Inflammatory macrophage (primary cell): ENCODE measurements at places on chromosomes 1 and 21.
A peak's percentile ranks its signal among the peaks of the same experiment; 100 is the strongest.

DNA sequence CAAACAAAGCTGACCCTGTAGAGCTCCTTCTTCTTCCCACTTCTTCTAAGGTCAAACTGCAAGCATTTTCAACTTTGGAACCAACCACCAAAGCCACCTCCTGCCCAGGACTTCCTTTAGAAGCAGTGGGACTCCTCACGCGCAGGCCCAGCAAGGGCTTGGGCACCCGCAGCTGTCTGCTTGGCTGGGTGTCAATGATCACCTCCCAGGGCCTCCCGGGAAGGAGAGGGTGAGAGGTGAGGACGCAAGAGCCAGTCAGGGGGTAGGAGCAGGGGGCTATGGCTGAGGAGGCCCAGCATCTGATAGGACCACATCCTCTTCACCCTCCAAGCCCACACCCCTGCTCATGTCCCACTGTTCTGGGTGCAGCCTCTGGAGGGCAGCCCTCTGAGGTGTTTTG lies 10.2 kb downstream of the KLHL21 start:
- no peak for DNase-seq

- no peak for DNase-seq
Measured at GRCh38 chr1:68010090-68010489, 40.3 kb downstream of the DIRAS3 start.

DNA sequence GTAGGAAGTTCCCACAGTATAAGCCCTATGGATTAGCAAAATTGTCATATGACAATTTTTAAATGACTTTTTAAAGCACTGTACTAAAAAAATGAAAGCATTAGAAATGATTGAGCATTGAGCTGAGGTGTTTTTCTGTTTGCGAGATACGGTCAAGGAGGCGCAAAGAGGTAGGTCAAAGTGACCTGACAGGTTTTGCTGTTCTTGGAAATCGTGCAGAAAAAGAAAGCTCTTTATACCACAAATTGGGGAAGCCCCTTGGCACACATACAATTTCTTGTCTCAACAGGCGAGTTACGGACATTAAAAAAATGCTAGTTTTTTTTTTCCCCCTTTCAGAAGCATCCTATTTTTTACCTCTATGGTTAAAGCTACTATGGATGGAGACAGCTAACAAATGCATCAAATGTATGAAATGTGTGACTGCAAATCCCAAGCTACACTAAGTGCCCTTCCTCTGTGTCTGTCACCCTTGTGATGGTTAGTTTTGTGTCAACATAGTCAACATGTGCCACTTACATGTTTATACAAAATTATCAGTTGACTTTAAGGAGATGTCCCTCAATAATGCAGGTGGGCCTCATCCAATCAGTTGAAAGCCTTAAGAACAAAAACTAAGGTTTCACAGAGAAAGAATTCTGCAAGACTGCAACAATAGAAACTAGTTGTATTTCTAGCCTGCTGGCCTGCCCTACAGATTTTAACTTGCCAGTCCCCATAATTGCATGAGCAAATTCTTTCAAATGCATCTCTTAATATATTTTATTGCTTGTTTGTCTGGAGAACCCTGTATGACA lies 29.3 kb downstream of the CRYZ start:
- no peak for DNase-seq

GRCh38 chr21:43012596-43012995 lies 38.2 kb downstream of the PKNOX1 start:
- no peak for DNase-seq

DNA sequence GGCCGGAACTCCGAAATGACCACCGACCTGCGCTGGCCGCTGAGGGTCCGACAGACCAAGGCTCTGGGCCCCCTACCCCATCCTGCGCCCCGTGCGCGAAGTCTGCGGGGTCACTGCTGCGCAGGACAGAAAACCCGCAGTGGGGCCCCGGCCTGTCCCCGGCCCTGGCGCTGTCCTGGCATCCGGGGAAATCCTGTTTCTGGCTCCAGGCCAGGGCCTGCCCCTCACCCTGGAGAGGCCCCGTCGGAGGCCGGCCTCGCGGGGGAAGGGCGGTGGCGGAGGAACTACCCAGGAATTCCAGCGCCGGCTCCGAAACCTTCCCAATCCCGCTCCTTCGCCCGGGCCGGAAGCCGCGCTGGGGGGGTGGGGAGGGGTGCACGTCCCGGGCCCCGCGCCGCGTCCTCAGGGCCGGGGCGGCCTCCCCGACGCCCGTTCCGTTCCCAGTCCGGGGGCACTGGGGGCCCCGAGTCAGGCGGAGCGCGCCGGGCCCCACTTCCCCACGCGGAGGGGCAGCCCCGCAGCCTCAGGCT lies 77.0 kb downstream of the MORN1 start:
- peak; percentile 12 for DNase-seq

GRCh38 chr1:45328680-45329079 lies 2.0 kb downstream of the HPDL start:
- no peak for DNase-seq

GRCh38 chr1:245232931-245233330 lies 78.1 kb downstream of the KIF26B start:
- no peak for DNase-seq
